ENCODE measurements at places on chromosomes 2 and 18. TPM values are rescaled to one million over a fixed set of nuclear protein-coding genes. Genes with fewer than 3 reads are reported as not detected.

UNC80 gene
- not detected for total RNA-seq

MLPH gene
- 27.1 TPM for total RNA-seq

PRKAG3 gene
- total RNA-seq = not detected

AQP12A gene
- total RNA-seq = not detected

REEP1 gene
- total RNA-seq = not detected

STEAP3 gene
- total RNA-seq = 23.8 TPM

BOK gene
- 15.5 TPM for total RNA-seq

KCNG2 gene
- not detected for total RNA-seq

COL5A2 gene
- total RNA-seq = 7.4 TPM

HSBP1L1 gene
- total RNA-seq = 46.6 TPM

PTH2R gene
- not detected for total RNA-seq

TBC1D8 gene
- 48.1 TPM for total RNA-seq

TCF7L1 gene
- total RNA-seq = 1.1 TPM

ACVR1C gene
- 0.12 TPM for total RNA-seq

GLI2 gene
- total RNA-seq = 0.74 TPM

LRP2 gene
- total RNA-seq = 0.02 TPM

ARHGEF33 gene
- 0.07 TPM for total RNA-seq

RBM44 gene
- 0.23 TPM for total RNA-seq

OSR1 gene
- 1.3 TPM for total RNA-seq

CXCR1 gene
- 0.12 TPM for total RNA-seq

MDH1B gene
- 0.77 TPM for total RNA-seq

LYPD6B gene
- total RNA-seq = 0.37 TPM
